ENCODE measurements at places on chromosomes 3 and 15.
A peak's percentile ranks its signal among the peaks of the same experiment; 100 is the strongest.

DNA sequence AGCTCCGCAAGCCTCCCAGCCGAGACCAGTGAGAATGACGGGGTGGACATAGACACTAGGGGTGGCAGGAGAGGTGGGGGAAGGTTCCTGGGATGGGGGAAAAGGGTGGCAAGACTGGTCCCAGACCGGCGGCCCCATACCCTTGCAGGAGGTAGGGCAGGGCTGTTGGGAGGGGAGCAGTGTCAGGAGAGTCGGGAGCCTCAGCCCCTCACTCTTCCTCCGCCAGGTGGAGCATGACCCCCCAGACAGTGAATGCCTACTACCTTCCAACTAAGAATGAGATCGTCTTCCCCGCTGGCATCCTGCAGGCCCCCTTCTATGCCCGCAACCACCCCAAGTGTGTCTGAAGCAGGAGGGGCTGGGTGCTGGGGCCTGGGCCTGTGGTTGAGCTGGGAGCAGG lies 8.7 kb upstream of the PSMD2 start:
- no peak for DNase-seq
- H3K4me3 ChIP-seq: no peak overlapping the region
- H3K36me3 ChIP-seq: no peaks in the 10 kb centered on the region
- no peak overlapping the region for H3K27ac ChIP-seq
- peaks cover 9% of the 10 kb centered on the region for H3K27me3 ChIP-seq

DNA sequence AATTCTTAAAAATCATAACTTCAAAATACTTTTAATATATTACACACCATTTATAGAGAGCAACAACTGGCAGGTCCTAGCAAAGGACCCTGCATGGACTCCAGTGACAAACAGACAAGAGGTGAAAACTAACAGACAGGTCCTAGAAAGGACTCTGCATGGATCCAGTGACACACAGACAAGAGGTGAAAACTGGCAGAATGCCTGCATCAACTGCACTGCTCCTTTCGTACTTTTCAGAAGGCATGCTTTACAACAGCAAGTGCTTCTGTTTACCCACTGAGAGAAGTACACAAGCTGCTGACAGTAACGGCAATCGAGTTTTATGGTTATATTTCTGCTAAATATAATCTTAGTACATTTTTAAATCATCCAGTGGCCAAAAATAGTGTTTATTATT lies 24.3 kb upstream of the GP5 start:
- DNase-seq: no peak
- no peaks in the 10 kb centered on the region for H3K4me1 ChIP-seq
- H3K4me3 ChIP-seq: no peak overlapping the region

- peaks cover 2% of the 10 kb centered on the region for H3K36me3 ChIP-seq
- H3K4me3 ChIP-seq: no peak overlapping the region
- no peaks in the 10 kb centered on the region for H3K27me3 ChIP-seq
- no peak overlapping the region for H3K27ac ChIP-seq
- DNase-seq: peak; percentile 75
These were observed 583 bp upstream of the C3orf49 start for GRCh38 chr3:63818282-63819150.

DNA sequence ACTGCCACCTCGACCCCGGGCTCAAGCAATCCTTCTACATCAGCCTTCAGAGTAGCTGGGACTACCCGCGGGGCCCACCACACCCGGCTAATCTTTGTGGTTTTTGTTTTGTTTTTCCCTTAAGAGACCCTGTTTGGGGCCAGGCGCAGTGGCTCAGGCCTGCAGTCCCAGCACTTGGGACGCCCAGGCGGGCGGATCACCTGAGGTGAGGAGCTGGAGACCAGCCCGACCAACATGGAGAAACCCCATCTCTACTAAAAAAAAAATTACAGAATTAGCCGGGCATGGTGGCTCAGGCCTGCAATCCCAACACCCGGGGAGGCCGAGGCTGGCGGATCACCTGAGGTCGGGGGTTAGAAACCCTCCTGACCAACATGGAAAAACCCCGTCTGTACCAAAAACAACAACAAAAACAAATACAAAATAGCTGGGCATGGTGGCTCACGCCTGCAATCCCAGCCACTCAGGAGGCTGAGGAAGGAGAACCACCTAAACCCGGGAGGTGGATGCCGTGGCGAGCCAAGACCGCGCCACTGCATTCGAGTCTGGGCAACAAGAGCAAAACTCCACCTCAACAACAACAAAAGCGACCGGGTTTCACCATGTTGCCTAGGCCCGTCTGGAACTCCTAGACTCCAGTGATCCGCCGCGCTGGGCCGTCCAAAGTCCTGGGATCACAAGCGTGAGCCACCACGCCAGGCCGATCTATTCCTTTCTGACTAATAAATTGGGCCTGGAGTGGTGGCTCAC lies 8.1 kb upstream of the FAN1 start:
- H3K36me3 ChIP-seq: no peaks in the 10 kb centered on the region
- peaks cover 3% of the 10 kb centered on the region for H3K4me1 ChIP-seq
- H3K4me3 ChIP-seq: no peak overlapping the region
- H3K27me3 ChIP-seq: no peaks in the 10 kb centered on the region
- H3K27ac ChIP-seq: no peak overlapping the region

DNA sequence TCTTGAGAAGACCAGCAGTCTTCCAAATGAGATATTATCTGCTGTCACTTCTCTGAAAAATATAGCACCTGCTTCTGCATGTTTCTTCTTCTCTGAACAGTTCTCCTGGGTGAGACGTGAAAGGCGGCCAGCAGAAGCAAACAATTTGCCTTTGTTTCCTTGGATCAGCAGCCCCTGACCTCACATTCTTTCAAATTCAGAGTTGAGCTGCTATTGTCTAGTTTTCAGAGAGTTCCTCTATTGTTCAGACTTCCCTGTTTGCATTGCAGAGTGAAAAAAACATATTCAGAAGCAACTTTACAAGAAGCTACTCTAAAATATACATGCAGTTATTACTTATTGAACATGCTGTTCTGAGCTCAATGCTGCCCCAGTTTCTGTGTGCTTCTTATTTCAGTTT lies 653.6 kb downstream of the NAALADL2 start:
- DNase-seq: no peak
- H3K4me3 ChIP-seq: no peak overlapping the region
- H3K27ac ChIP-seq: no peak overlapping the region
- no peaks in the 10 kb centered on the region for H3K27me3 ChIP-seq
- H3K4me1 ChIP-seq: no peaks in the 10 kb centered on the region
- no peaks in the 10 kb centered on the region for H3K36me3 ChIP-seq
